ENCODE measurements at places on chromosomes 2 and 18.

DNA sequence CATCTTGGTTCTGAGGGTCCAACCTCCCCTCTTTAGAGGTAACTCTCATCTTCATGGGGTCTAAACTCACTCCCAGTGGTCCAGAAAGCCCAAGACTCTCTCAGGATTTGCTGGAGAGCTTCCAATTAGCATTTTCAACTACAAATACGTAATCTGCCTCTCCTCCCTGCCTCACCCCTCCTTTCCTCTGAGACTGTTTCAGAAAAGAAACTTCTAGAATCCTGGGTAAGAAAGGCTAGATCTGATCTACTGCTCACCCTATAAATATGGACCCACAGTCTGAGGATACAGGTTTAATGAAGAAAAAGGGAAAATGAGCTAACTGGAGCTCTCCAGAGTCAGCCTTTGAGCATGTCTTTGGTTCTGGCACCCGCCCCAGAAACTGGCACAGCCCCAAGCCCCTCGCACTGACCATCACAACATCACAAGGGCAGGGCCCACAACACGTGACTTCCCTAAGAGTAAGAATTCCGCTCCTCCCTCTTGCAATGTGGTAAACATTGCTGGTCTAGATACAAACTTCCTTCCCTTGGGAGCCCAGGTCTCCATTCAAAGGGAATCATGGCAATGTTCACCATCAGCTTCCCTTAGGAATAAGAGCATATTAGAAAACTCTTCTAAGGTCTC, 21.7 kb upstream of the IHH start:
- DNase-seq = no peak

- no peak for DNase-seq
These were observed 8.4 kb upstream of the TRABD2A start for GRCh38 chr2:84889332-84889731.

- no peak for DNase-seq
These were observed 246.2 kb downstream of the NEDD4L start for GRCh38 chr18:58290116-58290695.

- no peak for DNase-seq
These were observed 1.7 kb upstream of the ZNF24 start for GRCh38 chr18:35345950-35346349.

- no peak for DNase-seq
These were observed 101.2 kb upstream of the ALK start for GRCh38 chr2:30022444-30023071.

GRCh38 chr2:46364797-46365457, 67.7 kb downstream of the EPAS1 start:
- peak; percentile 39 for DNase-seq

- DNase-seq = peak; percentile 46
These were observed 794 bp upstream of the CHCHD5 start for GRCh38 chr2:112583497-112584133.

GRCh38 chr2:30670453-30670852, 136.8 kb downstream of the CAPN13 start:
- no peak for DNase-seq

GRCh38 chr2:64485961-64486360, 32.0 kb downstream of the LGALSL start:
- DNase-seq = no peak

GRCh38 chr2:229270551-229271410, at the start of gene PID1:
TSS of gene PID1 (minus strand) at chr2:229271287. CDS start at chr2:229271043, 244 bp downstream.
- DNase-seq = peak; percentile 67

- DNase-seq = no peak
These were observed 235.2 kb downstream of the TPGS2 start for GRCh38 chr18:36593641-36594040.

DNA sequence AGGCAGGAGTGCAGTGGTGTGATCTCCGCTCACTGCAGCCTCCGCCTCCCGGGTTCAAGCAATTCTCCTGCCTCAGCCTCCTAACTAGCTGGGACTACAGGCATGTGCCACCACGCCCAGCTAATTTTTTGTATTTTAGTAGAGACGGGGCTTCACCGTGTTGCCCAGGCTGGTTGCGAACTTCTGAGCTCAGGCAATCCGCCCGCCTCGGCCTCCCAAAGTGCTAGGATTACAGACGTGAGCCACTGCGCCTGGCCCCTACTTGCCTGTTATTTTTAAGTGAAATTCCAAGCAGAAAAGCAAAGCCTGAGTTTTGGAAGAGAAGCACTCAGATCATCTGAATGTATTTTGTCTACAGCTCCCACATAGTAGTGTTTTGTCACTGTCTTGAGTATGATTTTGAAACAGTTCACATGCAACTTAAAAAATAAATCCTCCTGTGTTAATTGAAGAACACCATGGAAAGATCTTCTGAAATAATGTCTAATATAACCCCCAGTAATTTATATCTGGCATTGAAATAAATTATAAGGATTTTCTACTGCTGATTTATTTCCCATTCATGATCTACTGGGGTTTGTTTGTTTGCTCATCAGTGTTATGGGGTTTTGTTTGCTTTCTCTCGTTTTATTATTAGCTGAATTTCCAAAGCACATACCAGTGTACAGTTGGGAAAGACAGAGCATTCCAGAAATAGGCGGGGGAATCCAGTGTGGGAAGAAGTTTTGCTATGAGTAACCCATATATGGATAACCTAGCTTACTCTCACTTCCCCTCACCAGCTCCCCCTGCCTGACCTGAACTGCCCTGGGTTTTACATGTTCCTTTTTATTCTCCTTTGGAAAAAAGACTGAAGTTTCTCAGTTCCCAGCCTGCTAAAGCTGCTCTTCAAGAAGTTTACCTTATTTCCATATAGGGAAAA, 80.1 kb upstream of the MAP3K20 start:
- no peak for DNase-seq

DNA sequence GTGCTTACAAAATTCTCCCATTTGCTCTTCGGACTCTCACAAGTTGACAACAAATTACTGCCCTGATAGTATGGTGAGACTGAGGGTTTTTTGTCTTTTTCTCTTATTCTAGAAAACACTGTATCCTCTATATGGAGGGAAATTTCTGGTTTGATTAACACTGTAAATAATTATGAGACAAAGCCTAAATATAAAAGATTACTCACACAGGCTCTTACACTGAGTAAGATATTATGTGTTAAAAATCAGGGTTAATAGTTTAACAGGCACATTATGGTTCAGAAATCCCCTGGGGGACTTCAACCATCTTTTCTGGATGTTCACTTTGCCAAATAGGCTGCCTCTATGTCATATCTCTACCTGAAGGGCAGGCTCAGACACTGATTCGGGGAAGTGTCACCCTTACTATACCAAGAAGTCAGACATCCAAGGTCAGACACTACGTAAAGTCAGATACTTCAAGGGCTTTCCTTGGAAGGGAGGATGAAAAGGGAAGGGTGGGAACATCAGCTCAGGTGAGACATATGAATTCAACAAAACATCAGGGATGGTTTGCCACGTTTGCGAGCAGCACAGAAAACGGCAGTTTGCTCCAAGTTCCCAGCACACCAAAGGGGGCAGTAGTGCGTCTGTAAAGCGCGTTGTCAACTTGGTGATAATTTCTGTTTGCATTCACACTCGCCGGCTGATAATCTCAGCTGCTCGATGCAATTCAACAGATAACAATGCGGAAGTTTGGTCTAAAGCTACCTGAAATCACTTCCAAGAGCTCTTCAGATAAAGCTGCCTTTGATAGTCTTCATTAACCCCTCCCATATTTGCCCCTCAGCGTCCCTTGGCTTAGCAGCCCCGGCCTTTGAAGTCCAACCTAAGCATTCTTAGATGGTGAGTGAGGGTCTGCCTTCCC, 972 bp upstream of the RASGRP3 start:
- DNase-seq = peak; percentile 77

- DNase-seq = no peak
These were observed 76.0 kb upstream of the RBM44 start for GRCh38 chr2:237722616-237723015.

DNA sequence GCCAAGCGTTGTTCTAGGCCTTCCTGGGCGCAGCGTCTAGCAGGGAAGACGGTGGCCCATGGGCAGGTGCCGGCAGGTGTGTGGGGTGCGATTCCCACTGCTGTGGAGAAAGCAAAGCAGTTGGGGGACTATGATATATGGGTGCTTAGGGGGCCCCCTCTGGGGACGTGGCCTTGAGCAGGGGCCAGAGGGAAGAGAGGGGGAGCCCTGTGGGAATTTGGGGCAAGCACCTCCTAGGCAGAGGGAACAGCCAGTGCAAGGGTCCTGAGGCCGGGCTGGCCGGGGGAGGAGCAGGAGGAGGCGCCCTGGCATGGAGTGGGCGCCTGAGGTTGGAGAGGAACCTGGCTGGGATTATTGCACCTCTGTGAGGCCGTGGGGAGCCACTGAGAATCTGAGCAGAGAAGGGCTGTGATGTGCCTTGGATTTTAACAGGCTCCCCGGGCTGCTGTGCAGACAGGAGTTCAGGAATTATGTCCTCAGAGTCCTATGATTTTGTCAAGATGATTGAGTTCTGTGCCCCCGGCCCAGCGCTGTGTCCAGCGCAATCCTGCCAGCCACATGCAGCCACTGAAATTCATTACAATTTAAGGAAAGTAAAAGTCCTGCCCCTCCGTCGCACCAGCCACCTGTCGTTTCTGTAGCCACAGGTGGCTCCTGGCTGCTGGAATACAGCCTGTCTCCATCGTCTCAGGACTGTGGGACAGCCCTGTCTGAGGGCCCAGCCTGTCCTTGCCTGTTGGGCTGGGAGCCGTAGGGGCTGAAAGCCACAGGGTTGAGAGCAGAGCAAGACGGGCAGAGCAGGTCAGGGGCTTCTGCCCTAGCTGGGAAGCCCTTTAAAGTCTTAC, 9.1 kb upstream of the KLHL30 start:
- DNase-seq = no peak

DNA sequence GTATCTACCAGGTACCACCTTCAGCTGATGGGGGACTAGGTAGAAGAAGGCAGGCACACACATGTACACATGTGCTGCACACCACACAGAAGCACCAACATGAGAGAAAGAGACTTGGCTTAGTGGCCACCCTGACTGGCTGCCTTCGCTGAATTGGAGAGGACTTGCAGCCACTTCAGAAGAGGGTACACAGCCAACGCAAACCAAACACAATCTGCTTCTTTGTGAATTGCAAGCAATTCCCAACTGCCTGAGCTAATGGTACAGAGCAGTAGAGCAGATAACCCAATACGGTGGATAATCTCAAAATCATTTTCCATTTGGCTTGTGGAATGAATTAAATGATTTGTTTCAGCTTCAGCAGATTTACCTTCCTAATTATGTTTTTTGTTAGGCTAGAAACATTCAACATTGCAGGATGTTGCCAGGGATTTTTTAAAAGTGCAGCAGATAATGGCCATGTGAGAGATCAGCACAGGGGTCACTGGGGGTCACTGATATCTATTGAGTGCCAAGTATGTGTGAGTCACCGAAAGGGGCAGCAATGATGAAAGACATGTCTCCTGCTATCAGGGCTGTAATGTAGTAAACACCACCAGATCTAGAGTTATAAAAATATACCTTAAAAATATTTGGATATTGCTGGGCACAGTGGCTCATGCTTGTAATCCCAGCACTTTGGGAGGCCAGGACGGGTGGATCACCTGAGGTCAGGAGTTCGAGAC, 652.6 kb downstream of the BCL11A start:
- DNase-seq = peak; percentile 4

DNA sequence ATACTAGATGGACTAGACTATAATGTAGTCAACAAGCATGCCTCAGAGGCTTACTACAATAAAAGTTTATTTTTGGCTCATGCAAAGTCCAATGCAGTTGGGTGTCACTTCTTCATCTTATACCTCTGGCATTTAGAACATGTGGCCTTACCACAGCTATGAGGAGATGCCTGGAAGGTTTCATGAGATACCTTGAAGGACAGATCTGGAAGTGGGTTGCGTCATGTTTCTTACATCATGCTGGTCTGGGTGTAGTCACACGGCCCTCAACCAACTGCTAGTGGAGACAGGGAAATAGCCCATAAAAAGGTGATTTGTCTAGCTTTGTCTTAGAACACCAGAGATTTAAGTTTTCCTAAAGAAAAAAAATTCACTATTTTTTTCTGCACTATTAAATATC, 91.7 kb upstream of the MMADHC start:
- no peak for DNase-seq

GRCh38 chr2:26537826-26538475, 60.0 kb upstream of the OTOF start:
- DNase-seq = no peak

DNA sequence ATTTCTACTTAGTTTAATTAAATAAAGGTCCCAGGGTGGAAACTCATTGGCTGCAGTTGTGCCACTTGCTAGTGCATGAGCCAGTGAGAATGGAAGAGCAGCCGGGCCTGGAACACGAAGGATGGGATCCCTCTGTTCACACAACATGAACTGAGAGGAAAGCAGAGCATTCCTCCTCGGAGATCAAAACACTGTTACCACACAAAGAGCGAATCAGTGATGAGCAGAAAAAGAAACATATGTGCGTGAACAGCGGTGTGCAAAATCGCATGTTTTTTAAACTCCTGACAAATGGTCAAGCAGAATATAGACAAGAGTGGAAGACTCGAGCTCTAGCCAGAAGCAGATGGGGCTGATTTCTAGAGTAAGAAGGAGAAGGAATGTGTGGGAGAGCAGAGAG, 28.4 kb upstream of the ANKRD44 start:
- DNase-seq = no peak

GRCh38 chr2:219448776-219449341, 14.2 kb downstream of the SPEG start:
- DNase-seq = no peak

- DNase-seq = no peak
These were observed 132.5 kb upstream of the ID2 start for GRCh38 chr2:8549273-8549922.

- DNase-seq = peak; percentile 99
These were observed 234.4 kb downstream of the SOCS6 start for GRCh38 chr18:70523035-70523791.

DNA sequence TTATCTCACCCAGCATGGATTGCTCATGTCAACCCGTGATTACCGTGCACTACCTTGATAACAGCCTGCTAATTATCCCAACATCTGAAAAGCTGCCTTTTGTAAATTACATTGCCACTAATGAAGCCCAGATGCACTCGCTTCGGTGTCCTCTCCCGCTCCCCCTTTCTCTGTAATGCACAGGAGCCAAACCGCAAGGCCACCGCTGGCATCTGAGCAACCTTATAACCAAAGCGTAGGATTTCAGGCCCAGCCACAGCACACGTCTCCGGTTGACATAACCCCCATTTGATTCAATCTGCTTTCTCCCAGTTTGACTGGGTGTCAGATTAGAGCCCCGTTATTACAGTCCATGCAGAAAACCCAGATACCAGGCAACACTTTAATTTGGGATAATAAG, 341.2 kb downstream of the ALK start:
- DNase-seq = no peak

GRCh38 chr2:29597035-29597434, 324.4 kb downstream of the ALK start:
- no peak for DNase-seq
